T-helper 2 cell treated with Interferon-gamma antibody and Interleukin-4, amounts not matched to agents 5 μg/mL and 100 μg/mL, for 36 hours (primary cell): ENCODE measurements at places on chromosomes 2 and 18.

DNA sequence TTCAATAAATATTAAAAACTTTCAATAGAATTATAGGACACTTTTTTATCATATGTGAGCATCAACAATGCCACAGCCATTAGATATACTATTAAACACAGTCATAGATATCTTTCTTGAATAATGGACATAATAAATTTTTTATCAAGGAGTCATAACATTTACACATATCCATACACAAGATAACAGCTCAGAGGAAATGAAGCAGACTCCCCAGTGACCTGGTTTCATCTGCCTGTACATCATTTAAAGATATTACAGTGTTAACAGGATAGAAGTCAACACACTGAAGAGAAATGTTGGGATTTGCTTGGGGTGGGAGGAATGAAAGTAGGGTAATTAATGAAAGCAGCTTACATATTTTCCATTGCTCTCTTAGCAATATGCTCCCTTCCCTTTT, 5.1 kb downstream of the SCG2 start:
- no peak for DNase-seq

GRCh38 chr2:223102450-223102849, 50.5 kb downstream of the KCNE4 start:
- no peak for DNase-seq

DNA sequence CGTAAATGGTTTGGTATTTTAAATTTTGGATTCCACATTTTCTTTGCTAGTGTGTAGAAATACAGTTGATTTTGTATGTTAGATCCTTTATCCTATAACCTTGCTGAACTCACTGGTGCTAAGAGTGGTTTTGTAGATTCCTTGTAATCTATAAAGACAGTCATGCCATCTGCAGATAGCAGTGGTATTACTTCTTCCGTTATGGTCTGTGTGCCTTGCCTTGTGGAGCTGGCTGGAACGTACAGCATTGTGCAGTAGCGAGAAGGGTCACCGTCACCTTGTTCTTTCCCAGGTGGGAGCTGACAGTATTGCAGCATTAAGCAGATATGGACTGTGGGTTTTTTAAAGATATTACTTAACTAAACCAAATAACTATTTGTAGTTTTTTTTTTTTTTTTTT, 33.7 kb downstream of the ATP9B start:
- DNase-seq, result no peak

- no peak for DNase-seq
These were observed 191.2 kb upstream of the NABP1 start for GRCh38 chr2:191486584-191487320.

- DNase-seq, result no peak
These were observed 83.2 kb upstream of the GALNT5 start for GRCh38 chr2:157174321-157174720.

- no peak for DNase-seq
These were observed 14.1 kb upstream of the CREB1 start for GRCh38 chr2:207515671-207516070.

DNA sequence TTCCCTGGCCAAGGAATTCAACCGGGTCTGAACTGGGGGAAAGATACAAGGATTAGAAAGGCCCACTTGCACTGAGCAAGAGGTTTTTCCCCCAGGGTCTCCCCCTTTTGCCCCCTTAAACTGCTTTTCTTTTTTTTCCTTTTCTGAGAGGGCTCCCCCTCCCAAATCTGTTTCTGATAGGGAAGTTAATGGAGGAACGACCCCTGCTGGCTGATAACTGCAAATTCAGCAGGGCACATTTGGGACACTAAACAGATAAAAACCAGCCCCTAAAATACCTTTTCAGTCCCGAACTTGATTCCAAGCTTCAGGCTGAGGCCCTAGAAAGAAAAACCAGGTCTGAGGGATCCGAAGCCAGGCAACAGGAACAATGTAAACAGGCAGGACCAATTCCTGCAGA, 1012.4 kb upstream of the CRIM1 start:
- DNase-seq, result no peak

DNA sequence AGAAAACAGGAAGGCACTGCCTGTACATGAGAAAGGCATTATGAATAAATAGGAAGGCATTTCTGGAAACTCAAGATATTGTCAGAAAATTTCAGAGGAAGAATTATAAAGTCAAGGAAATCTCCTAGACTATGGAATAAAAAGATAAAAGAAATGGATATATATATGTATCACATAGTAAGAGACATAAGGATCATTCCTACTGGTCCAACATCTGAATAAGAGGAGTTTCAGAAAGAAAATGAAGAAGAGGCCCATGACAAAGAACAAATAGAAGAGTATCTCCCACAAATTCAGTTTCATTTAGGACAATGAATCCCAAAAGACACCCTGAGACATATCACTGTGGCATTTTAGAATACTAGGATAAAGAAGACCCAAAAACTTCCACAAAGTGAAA, 178.8 kb downstream of the PRKCE start:
- no peak for DNase-seq

DNA sequence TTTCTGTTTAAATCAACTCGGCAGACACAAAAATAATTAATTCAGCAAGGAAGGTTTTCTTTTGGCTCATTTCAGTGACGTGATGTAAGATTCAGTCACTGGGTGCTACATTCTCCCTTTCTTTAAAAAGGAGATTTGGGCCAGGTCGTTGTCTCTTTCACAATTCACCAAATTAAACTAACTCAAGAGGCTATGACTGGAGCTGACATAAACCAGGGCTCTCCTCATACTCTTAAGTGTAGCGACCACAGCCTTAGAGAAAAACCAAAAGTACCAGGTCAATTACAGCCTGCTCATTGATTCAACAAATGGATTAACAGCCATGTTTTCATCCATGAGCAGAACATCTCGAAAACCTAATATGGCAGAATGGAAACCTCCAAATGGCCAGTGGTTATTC, 85.7 kb downstream of the PAX3 start:
- DNase-seq, result no peak

DNA sequence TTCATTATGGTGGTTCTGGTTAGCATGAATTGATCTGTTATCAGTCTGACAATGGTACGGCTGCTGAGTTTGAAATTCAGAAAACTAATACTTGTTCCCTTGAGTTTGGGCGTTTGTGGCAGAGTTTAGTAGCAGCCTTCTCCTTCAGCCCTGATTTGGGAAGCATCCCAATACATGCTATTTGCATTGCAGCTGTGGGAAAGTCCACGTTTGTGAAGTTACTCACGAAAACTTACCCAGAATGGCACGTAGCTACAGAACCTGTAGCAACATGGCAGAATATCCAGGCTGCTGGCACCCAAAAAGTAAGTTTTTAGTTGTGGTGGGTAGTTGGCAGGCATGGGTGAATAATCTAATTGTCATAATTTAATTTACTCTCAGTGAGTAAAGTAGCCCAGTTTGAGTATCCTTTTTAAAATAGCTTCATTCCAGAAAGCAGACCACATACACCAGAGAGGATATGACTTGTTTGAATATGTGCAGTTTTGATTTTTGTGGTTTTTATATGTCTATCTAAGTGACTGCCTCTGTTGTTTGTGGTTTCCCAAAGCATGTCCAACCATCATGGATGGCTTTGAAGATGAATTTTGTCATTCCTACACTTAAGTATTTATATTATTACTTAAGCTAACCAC, 12.2 kb downstream of the DGUOK start:
- DNase-seq, result no peak

- DNase-seq, result no peak
These were observed 183.6 kb downstream of the SMAD7 start for GRCh38 chr18:48767090-48767690.

DNA sequence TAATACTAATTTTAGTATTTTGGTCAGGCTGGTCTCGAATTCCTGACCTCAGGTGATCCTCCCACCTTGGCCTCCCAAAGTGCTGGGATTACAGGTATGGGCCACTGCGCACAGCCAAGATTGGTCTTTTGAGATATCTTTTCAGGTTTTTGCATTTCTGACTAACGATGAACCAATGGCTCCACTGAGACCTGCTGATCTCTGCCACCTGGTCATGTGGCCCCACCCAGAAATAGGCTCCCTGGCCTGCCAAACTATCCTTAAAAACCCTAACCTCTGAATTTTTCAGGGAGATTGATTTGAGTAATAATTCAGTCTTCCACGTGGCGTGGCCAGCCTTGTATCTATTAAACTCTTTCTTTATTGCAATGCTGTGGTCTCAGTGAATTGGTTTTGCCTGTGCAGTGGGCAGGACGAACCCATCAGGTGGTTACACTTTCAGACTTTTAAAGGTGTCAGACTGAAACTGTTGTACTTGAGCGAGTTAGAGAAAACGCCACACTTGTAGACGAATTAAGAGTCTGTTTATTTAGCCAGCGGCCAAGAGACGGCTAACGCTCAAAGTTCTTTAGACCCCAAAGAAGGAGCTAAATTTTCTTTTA, 85.8 kb upstream of the MSH6 start:
- no peak for DNase-seq

- DNase-seq, result no peak
These were observed 48.2 kb downstream of the PAX8 start for GRCh38 chr2:113230531-113230930.

- DNase-seq, result no peak
These were observed 32.8 kb downstream of the TGFA start for GRCh38 chr2:70520825-70521224.

- no peak for DNase-seq
These were observed 71.9 kb upstream of the NRP2 start for GRCh38 chr2:205610437-205610836.

DNA sequence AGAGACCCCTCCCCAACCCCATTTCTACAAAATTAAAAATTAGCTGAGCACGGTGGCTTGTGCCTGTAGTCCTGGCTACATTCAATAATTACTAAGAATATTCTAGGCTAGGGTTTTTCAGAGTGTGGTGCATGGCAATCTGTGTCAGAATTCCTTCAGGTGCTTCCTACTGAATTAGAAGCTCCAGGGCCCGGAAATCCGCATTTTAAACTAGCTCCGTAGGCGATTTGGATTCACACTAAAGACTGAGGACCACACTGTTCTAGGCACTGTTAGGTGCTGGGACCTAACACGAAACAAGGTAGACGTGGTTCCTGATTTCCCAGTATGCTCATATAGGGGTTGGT, 628 bp upstream of the ZFAND2B start:
- no peak for DNase-seq
